Osteocyte (in vitro differentiated cells): ENCODE measurements at places on chromosomes 3 and 15. TPM values are rescaled to one million over a fixed set of nuclear protein-coding genes. Genes with fewer than 3 reads are reported as not detected.

DNA sequence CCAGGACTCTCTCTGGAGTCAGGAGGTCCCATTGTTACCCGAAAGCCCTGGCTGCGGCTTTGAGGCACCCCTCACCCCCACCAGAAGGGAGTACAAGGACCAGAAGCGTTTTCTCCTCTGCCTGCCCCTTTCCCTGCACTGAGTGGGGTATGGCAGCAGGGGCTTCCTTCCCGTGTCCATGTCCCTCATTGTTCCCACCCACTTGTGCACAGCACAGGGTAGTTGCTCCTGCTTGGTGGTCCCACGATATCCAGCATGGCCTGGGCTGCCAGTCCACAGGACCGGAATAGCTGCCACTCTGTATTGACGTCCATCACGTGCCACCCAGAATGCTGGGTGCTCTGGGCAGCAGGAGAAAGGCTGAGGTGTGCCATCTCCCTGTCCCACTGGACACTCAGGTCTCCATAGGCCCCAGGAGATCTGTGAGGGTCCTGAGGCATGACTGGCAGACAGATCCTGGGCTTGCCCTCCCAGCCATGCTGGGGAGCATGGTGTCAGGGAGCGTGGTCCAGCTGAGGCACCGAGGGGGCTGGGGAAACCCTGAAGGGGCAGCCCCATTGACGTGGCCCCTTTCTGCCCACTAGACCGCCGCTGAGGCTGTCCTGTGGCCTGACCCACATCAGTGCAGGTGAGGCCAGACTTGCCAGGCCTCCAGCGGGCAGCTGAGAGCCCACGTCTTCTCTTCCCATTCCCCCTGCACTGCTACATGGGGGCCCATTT, 45.3 kb upstream of the SEC22A start:
- DNase-seq: peak; percentile 82

DNA sequence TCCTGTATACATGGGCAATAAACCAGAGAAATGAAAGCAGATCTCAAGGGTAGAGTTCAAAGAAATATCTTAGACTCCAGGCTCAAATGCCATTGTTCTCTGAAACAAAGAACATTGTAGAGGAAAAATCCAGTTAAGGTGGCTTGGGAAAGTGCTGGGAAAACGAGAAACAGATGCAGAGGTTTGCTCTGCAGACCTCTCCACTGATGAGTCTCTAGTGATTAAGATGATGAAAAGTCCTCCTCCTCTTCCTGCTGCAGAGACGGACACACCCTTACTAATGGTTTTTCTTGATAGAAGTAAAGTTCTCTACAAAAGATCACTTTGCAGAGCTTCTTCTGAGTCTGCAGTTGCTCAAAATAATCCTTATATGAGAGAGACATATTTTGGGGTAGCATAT, 264.7 kb downstream of the GABRG3 start:
- no peak for DNase-seq

GRCh38 chr3:129233538-129233937, 15.9 kb upstream of the COPG1 start:
- no peak for DNase-seq

DNA sequence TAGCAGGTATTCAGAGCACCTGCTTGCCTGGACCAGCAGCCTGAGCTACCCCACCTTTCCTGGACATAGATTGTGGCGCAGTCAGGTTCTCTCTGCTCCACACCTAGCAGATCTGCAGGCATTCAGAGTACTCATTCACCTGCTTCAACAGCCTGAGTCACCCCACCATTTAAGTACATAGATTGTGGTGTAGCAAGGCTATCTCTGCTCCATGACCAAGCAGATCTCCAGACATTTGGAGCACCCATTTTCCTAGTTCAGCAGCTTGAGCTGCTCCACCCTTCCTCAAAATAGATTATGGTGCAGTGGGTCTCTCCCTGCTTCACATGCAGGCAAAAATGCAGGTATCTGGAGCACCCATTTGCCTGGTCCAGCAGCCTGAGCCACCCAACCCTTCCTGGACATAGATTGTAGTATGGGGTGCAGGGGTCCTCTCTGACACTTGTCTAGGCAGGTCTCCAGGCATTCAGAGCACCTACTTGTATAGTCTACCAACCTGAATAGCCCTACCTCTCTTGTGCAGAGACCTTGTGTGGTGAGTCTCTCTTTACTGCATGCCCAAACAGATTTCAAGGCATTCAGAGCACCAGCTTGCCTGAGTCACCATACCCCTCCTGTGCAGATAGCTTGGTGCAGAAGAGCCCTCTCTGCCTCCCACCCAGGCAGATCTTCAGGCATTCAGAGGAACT, 466.0 kb upstream of the THBS1 start:
- no peak for DNase-seq

DNA sequence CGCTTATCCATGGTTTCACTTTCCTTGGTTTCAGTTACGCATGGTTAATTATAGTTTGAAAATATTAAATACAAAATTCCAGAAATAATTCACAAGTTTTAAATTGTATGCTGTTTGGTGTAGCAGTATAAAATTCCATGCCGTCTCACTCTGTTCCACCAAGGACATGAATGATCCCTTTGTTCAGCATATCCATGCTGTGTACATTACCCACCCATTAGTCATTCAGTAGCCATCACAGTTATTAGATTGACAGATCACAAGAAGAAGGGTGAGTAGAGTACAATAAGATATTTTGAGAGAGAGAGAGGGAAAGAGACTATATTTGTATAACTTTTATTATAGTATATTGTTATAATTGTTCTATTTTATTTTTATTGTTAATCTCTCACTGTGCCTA, 535.5 kb downstream of the SQOR start:
- no peak for DNase-seq

DNA sequence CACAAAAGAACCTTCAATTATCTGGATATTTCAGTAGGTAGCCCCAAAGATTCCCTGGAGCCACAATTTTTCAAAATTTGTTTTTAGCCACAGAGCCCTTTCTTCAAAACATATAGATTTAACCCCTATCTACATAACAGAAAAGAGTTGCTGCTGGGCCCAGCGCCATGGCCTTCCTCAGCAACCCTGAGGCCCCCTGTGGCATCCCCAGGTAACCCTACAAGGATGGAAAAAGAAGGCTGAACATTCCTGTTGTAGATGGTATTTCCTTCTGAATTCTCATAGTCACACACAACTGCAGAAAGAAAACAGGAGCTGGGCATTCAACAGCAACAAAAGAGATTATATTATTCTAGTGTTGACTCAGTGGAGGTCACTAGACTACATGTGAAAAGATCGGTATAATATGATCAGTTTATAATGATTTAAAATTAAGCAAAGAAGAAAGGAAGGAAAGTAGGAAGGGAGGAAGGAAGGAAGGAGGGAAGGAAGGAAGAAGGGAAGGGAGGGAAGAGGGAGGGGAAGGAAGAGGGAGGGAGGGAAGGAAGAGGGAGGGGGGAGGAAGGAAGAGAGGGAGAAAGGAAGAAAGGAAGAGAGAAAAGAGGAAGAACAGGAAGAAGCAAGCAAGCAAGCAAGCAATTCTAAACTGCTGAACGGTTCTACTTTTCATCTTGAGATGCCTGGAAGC, 342.5 kb upstream of the NR2F2 start:
- DNase-seq: no peak

DNA sequence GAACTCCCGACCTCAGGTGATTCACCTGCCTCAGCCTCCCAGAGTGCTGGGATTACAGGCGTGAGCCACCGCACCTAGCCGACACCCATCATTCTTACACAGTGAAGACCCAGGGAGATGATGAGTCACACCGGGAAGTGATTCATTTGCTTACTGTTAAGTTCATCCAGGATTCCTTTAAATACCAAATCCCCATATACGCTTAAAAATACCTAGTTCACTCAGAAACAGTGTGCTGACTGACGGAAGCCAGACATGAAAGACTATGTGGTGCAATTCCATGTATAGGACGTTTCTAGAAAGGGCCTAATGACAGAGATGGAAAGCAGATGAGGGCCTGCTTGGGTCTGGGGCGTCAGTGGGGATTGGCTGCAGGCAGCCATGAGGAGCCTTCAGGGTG, 75.2 kb downstream of the APBA2 start:
- peak; percentile 44 for DNase-seq

DNA sequence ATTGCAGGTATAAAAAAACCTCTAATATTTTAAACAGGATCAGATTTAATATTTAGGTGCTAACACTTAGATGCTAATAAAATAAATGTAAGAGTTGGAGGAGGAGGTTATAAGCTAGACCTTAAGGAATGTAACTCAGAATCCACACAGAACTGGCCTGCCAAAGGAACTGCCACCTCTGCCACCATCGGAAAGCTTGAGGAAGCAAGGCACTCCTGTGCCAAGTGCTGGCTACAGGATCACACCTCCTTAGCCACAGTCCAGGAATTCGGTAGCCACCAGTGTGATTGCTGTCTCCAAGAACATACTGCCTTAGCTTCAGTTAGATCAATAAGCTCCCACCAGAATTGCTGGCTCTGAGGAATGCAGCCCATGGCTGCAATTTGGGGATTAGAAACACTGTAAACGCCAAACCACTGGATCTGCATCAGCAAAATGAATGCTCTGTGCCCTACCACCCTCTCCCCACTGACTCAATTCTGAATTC, 58.0 kb downstream of the FRMD5 start:
- no peak for DNase-seq

The PXK gene
- 37.0 and 39.1 TPM in 2 replicates for total RNA-seq

The PLOD2 gene
- 96.1 and 97.1 TPM in 2 replicates for total RNA-seq

The ISLR gene
- 108 and 110 TPM in 2 replicates for total RNA-seq

The PROS1 gene
- total RNA-seq: 18.5 and 18.8 TPM in 2 replicates

The RTP3 gene
- not detected in 2 replicates for total RNA-seq

The CCDC33 gene
- total RNA-seq: not detected in 2 replicates

The CCDC39 gene
- not detected in 2 replicates for total RNA-seq
